ENCODE measurements at places on chromosomes 13 and 19.

DNA sequence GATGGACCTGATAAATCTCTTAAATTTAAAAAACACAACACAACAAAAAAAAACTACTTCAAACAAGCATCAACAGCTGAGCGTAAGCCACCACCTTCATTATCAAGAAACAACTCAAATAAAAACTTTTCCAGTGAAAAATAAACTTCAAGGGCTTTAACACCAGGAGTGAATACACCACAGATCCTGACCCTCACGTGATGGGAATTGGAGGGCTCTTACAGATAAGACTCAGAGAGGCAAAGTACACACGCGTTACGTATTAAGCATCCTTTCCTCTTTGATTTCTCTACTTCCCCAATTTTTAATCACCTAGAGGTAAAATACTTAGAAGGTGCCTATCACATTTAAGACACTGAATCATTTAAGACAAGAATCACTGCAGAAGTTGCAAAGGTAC, 573 bp upstream of the STARD13 start:
- DNase-seq = no peak

DNA sequence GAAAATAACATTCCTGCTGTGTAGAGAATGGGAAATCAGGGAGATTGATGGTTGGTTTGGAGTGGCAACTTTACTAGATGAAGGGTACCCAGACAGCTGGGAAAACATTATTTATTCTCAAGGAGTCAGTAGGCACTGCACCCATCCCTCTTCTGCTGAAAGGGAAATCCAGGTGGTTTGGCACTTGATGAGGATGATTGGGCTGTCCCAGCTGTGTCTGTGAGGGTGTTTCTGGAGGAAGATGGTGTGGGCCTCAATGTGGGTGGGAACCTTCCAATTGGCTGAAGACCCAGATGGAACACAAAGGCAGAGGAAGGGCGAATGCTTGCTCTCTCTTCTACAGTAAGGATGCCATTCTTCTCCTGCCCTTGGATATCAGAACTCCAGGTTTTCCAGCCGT, 10.4 kb upstream of the SACS start:
- no peak for DNase-seq

DNA sequence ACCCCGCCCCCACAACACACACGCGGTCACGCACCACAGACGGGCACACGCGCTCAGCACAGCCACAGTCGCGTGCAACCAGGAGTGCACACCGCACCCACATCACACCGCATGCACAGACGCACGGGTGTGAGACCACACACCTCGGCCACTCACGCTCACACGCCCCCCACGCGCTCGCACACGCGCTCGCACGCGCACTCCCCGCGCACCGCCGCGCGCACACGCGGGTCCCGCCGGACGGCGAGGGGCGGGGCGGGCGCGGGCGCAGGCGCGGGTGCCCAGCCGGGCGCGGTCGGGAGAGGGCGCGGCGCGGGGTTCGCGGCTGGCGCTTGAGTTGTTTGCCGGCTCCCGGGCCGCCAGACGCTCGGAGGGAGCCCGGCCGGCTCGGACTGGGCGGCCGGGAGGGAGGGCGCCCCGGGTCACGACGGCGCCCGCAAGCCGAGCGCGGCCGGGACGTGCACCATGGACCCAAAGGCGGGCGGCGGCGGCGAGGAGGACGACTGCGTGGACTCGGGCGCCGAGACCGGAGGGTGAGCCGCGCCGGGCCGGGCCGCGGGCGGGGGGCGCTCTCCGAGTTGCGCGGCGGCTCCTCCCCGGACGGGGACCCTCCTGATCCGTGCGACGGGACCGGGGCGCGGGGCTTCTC, at the start of gene FAM124A:
Gene FAM124A, plus strand, starts transcription at position 362 of the 649 bp plus-strand sequence. Its CDS starts 104 bp downstream, at position 466.
- DNase-seq = no peak

- DNase-seq = no peak
These were observed 170.6 kb downstream of the ZIC5 start for GRCh38 chr13:99800951-99801350.

- DNase-seq = no peak
These were observed 544.2 kb upstream of the KLF12 start for GRCh38 chr13:74678308-74678965.

GRCh38 chr19:42273407-42274064, 4.5 kb downstream of the CIC start:
- DNase-seq = no peak

- DNase-seq = peak; percentile 80
These were observed 722 bp upstream of the ICAM1 start for GRCh38 chr19:10270180-10270615.

DNA sequence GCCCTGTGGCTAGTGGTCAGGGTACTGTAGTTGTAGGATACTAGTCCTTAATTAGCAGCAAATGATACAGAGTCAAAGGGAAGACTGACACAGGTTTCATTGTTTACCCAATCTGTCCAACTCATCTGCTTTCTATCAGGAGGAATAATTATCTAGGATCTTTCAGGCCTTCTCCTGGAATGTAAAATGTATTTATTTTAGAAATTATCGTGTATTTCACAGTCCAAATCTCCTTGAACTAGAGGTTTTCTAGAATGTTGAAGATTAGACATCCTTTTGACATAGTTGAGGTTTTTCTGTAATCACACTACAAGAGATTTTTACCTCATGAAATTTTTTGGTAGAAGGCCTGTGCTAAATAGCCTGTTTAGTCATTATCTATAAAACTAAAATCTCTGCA, 1694.8 kb upstream of the PCDH20 start:
- no peak for DNase-seq

- no peak for DNase-seq
These were observed 12.3 kb downstream of the ELSPBP1 start for GRCh38 chr19:48006762-48007161.

- no peak for DNase-seq
These were observed at the start of gene MCF2L for GRCh38 chr13:112968910-112969691. Gene MCF2L, plus strand, starts transcription at chr13:112969214. Its CDS starts 166 bp downstream, at chr13:112969380.

DNA sequence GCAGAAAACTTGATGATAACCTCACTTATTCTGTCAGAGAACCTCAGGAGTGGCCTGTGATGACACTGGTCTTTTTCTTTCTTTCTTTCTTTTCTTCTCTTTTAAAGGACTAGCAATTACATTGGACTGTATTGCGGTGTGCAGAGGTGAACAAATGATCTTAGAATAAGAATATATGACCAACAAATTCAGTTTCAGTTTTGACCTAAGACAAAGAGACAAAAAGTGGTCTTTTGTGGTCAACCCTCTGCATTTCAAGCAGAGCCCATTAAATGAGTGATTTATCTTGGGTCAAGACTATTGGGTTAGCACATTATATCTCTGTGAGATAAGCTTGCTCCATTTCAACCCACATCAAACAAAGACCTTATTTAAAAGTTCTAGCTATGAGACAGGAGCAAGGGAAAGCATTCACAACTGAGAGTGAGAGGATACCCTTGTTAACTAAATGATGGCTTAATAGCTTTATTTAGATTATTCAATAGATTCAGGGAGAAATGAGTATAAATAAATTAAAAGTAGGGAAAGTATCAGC, 644.4 kb downstream of the PCDH9 start:
- DNase-seq = no peak

GRCh38 chr19:11421371-11422098, 2.4 kb upstream of the RGL3 start:
- DNase-seq = no peak

DNA sequence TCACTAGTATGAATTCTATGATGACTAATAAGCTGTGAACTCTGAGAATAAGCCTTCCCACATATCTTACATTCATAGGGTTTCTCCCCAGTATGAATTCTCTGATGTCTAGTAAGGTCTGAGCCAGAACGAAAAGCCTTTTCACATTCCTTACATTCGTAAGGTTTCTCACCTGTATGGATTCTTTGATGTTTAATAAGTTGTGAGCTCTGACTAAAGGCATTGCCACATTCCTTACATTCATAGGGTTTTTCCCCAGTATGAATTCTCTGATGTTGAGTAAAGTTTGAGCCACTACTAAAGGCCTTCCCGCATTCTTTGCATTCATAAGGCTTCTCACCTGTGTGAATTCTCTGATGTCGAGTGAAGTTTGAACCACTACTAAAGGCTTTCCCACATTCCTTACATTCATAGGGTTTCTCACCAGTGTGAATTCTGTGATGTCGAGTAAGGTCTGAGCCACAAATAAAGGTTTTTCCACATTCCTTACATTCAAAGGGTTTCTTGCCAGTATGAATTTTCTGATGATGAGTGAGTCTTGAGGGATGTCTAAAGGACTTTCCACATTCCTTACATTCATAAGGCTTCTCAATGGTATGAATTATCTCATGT, 30.7 kb upstream of the ZFP82 start:
- peak; percentile 14 for DNase-seq

GRCh38 chr19:34189917-34190425, 17.7 kb downstream of the LSM14A start:
- no peak for DNase-seq

- no peak for DNase-seq
These were observed 31.8 kb downstream of the RAB20 start for GRCh38 chr13:110529522-110530311.

DNA sequence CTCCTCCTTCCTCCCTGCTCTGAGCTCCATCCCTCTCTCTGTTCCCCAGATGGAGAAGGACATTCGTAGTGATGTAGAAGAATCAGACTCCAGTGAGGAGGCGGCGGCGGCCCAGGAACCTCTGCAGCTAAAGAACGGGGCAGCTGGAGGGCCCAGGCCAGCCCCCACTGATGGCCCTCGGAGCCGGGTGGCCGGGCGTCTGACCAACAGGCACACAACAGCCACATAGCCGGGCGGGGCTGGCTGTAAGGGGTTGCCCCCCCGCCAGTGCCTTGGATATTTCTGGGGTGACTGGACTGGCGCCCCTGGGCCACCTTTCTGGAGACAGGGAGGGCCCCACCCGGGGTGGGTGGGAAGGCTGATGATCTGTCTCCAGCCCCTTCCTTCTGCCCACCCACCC, 46.3 kb downstream of the CD320 start:
- DNase-seq = no peak
